ENCODE measurements at places on chromosomes 1 and 21.

DNA sequence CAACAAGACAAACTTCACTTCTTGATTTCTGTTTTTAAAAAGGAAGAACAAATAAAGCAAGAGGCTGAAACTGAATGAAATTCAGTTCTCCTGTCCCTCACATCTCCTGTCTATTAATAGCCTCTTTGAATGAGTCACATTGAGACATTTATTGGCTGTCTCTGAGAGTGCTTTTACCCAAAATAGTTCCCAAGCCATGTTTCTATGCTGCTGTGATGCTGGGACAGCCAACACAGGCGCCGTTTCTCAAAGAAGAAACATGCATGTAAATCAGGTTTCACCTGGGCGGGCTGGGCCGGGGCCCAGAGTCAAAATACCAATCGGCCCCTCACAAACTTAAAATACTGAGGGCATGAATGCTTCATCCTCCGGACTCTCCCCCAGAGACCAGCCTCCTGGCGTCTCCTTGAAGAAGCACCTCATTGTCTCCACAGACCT is 105.2 kb downstream of the EDEM3 start:
- DNase-seq, result no peak

GRCh38 chr21:17492415-17493168 is 20.3 kb upstream of the CXADR start:
- no peak for DNase-seq

- DNase-seq, result no peak
These were observed 414.9 kb downstream of the SMYD3 start for GRCh38 chr1:246092136-246092535.

DNA sequence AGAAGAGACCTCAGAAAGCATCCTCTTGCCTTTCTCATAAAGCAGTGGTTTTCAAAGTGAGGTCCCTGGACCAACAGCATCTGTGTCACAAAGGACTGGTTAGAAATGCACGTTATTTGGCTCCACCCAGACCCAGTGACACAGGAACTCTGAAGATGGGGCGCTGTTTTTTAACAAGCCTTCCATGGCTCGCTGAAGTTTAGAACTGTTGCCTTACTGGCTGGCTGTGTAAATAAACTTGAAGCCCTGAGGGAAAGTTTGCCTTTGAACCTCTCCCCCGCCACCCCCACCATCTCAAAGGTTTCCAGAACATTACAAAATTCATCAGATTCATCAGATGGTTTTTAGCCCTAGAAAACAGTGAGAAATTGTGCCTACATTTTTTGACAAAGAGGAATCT is 21.8 kb upstream of the IKBKE start:
- no peak for DNase-seq

- no peak for DNase-seq
These were observed 1.7 kb downstream of the COL8A2 start for GRCh38 chr1:36123356-36123755.

DNA sequence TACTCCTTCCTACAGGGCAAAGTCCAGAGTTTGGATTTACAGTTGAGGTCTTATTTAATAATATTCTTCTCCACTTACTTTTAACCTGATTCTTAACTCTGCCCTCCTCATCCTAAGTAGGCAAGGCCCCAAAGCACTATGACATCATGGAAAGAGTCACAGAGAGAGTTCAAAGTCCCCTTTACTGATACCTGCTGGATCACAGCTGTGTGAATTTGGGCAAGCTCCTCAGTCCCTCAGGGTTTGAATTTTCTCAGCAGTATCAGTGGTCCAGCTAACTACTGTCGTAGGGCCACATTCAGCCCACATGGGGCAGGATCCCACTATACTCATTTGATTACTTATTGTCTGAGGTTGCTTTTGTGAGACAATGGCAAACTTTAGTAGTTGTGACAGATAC is 16.0 kb downstream of the TYW3 start:
- DNase-seq, result no peak

DNA sequence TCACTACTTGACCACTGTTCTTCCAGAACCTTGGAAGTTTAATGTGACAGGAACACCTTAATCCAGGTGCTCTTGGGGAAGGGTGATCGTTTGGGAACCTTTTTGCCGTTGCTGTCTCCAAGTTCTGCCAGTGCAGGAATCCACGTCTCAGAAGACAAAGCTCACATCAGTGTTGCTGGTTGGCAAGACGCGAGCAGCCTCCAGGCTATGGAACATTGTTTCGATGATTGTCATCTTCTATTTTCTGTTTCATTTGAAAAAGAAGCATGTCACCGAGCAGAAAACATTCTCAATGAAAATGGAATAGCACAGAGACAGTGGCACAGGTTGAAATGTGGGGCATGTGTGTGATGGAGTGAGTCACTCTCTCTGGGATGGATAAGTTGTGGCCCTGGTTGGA is 11.7 kb downstream of the STUM start:
- no peak for DNase-seq

- DNase-seq, result no peak
These were observed at the start of gene NLRP3 for GRCh38 chr1:247415423-247416361. Gene NLRP3, plus strand, starts transcription at chr1:247416173. Its CDS starts 2,628 bp downstream, at chr1:247418801.

GRCh38 chr21:15007716-15008296 is 57.0 kb downstream of the NRIP1 start:
- DNase-seq, result no peak

DNA sequence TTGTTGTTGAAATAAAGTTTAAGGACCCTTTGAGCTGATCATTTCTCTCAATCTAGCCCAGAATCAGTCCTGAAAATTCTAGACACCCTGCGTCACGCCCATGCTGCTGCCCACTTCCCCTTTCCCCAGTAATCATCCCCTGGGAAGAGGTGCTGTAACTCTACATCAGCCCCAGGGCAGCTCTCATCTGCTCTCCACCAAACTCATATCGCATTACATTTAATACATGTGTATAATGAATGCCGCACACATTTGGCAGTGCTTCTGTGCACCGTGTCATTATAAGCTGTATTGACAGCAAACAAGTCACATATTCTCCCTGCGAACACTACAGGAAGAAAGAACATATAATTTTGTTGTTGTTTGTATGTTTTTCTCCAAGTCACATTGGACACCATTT is 539.7 kb upstream of the DAB1 start:
- DNase-seq, result no peak

DNA sequence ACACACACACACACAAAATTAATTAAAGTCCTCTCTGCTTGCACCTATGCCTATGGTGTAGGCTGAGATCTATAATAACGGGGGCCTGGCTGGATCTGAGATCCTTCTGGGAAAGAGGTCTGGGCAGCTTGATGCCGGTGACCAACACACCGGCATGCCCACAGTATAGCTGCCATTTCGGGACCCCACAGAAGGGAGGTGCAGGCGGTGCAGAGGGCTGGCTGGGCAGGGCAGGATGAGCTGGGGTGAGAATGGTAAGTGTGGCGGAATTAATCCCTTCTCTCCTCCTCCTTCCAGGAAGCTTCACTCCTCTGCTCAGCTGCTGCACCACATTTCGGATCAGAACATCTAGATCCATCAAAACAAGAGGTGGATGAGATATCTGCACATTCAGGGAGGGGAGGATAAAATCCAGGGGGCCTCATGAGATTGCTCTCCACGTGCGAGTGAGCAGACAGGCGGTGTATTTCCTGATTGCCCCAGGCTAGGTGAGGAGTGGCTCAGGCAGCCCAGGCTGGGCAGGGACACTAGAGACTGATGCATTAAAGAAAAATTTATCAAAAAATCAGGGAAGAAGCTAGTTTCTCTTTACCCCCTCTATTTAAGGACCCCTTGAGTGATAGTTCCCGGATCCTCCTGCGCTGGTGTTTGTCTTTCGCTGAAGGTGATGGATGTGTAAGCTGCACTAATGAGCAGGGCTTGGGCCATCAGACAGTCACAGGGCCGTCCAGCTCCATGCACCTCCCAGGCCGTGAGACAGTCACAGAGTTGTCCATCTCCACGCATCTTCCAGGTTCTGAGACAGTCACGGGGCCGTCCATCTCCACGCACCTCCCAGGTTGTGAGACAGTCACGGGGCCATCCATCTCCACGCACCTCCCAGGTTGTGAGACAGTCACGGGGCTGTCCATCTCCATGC is 449.9 kb downstream of the PTPRU start:
- peak; percentile 35 for DNase-seq

DNA sequence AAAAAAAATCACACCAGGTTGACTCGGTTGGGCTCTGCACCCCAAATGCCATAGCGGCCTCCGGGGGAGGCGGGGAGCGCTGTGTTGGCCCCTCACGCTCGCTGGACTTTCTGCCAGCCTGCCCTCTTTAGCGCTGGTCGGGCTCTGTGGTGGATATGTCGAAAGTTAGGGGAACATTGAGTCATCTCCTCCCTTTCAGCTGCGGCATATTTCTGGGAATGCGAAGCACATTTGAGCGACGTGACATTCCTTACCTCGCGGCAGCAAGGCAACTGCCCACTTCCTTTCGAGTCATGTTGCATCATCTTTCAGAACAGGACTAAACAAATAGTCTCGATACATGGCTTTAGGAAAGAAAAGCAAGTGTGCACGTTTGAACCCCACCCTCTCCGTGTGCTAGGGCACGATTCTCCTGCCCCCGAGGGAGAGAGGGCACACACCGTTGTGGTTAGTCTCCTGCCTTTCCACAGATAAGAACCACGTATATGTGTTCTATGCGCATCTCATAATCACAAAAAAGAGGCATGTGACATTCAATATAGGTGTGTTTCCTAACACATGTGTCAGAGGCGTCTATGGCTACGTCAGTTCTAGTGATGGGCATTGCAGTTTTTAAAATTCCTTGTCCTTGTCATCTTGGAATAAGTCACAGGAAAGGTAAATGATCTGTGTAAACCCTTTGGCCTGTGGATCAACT is 105.9 kb upstream of the SLC45A1 start:
- peak; percentile 71 for DNase-seq

Data from ureter (tissue), 1 donor.